ENCODE measurements at places on chromosomes 2 and 18.
A peak's percentile ranks its signal among the peaks of the same experiment; 100 is the strongest.

GRCh38 chr2:120710256-120710655, 25.4 kb upstream of the GLI2 start:
- no peak for DNase-seq

DNA sequence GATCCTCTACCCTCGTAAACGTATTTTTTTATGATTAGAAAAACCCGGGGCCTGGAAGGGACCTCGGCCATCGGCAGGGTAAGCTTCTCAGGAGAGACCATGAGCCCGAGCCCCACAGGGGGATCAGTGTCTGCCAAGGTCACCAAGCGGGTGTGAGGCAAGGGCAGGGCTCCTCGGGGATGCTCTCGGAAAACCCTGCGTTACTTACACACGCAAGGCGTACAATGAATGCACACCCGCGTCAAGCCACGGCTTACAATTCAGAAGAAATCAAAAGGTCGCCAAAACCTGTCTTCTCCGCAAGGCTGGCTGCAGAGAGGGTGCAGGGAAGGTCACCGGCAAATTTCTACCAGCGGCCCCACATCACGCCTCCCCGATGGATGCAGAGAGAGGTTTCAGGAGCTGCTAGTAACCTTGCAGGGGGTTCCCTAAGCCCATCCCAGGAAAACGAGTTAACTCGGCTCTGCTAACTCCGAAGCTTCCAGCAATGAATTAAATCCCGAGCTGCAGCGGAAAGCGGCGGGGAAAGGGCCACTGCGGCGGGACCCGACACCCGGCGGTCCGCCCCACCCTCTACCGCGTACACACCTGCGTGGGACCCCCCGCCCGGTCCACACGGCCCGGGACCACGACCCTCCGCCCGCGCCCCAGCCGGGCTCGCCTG, 638 bp downstream of the ST3GAL5 start:
- peak; percentile 17 for DNase-seq

- DNase-seq, result no peak
Measured at GRCh38 chr2:10753156-10753555, 31.7 kb downstream of the ATP6V1C2 start.

DNA sequence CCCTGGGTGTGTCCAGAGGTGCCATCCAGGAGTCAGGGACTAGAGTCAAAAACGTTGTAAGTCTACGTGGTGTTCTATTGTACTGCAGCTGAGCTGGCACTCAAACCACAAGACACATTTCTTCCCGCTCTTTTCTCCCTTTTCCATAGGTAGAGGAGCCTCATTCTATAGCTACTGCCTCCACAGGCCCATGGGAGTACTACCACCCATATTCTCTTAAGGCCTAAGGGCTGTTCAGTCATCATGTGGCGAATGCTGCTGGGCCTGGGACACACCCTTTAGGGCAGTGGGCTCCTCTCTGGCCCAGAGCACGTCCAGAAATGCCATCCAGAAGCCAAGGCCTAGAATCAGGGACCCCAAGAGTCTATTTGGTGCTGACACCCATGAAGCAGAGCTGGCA, 1271.7 kb downstream of the CNTNAP5 start:
- no peak for DNase-seq

DNA sequence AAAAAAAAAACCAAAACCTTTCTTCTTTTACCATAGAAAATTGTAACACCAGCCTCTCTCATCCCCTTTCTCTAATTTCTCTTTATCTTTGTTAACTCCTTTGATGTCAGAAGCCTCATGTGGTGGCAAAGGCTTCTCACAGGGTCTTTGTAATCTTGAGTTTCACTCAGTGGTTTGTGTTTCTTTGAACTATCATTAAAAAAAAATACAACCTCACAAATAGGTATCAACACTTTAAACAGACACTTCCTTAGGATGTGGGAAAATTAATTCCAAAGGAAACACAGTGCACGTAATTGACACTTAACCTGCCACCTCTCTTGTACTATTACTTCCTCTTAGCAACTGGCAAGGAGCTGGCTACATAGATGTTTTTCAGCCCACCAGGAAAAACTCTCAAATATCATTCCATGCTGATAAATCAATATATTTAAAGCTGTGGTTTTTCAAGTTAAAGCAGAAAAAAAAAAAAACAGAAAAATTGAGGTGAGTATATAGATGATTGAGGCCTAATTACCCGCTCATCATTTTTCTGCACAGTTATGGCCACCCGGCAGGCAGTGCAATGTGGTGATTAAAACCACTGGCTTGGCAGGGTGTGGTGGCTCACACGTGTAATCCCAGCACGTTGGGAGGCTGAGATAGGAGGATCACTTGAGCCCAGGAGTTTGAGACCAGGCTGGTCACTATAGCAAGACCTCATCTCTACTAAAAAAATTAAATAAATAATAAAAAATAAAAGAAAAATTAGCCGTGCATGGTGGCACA, 193.5 kb downstream of the MYO3B start:
- no peak for DNase-seq

GRCh38 chr2:121640380-121641316, 8.6 kb downstream of the CLASP1 start:
- no peak for DNase-seq

GRCh38 chr2:236974752-236975151, 110.9 kb upstream of the COPS8 start:
- no peak for DNase-seq
